Suppressor macrophage (primary cell): ENCODE measurements at places on chromosomes 7 and 10.

DNA sequence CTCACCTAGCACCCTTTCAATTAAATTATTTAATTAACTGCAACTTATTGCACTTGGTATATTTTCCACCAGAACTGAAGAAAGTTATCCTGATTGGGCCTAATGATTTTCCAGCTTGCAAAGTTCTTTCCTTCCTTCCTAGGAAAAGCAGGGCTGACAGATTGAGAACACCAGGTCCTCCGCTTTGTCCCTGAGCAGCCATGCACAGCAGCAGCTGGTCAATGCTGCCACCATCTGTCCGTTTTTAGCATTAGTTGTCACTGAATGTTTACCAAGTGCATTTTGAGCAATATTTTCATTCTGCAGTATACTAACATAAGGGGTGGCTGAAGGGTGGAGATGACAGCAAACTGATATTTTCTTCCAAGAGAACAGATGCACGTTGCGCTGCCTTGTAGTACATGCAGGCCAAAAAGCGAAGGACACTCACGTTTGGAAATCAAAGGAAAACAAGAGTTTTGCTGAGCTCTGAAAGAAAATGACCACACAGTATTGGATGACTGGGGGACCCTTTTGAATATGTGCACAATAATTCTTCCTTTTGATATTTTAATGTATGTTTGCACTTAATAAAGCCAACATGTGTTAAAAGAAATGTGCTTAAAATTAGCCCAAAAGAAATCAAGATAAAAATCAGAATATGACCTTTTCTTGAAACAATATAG, 248.8 kb upstream of the PTN start:
- peak; percentile 68 for DNase-seq

- no peak for DNase-seq
Observed at GRCh38 chr7:71477441-71477840, 345.5 kb downstream of the GALNT17 start.

DNA sequence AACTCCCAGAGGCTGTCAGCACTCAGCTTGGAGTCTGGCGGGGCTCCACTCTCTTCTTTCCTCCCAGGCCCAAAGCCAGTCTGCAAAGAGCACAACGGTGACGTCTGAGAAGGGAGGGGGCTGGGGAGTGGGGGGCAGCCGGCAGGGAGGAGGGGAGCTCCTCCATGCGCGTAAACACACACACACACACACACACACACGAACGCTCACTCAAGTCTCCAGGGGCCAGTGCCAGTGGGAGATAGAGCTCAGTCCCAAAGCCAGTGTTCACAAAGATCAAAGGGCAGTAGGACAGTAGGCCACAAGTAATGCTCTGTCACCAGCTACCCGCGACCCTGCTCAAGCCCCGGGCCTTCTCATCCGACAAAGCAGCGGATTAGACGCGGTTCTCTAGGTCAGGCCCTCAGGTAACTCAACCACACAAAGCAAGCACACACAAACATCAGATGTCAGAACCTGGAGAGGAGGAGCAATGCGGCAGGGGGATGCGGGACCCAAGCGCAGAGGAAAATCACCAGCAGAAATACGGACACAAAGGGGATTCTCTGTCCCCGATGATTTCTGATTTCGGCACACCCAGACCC, 19.9 kb downstream of the TCAF1 start:
- no peak for DNase-seq

DNA sequence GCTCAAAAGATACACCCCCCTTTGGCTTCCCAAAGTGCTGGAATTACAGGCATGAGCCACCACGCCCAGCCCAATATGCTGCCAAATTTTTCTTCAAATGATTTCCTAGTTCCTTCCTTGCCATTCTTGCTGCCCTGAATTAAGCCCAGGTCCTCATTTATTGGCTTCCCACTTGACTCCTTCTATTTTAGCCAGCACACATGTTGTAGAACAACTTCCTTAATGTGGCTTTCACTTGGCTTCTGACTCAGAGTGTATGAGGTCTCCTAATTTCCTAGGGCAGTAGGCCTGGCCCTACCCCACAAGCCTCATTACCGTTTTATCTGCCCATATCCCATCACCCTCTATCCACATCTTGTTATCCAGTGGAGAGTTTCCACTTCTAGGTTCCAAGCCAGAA, 21.8 kb upstream of the HIPK2 start:
- peak; percentile 89 for DNase-seq

DNA sequence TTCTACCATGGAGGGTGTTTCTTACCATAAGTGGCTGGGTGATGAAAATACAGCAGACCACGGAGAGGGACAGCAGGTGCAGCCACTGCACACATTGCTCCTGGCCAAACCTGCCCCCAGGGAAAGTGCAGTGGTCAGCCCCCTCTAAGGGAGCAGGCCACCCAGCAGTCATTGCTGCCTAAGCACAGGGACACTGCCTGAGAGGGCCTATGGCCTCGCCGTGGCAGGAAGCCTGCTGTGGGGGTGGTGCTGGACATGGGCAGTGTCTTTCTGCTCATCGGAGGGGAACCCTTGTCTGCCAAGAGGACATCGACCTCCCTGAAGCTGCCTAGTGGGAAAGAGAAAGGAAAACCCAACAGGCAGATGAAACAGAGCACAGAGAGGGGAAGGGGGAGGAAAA, 118.3 kb downstream of the PKD1L1 start:
- DNase-seq = no peak

DNA sequence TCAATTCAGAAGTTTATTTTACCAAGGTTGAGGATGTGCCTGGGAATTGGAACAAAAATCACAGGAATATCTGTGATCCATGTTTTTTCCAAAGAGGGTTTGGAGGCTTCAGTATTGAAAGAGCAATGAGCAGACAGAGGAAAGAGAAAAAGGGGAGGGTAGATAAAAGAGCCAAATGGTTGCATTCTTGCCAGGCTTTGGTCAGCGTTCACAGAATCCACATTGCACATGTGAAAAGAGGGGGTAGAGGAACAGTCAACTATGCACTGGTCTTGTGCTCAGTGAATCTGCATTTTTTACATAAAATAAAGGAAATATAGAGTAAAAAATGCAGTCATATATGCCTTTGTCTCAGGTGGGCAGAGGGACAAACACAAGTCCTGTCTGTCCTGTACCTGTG, 20.6 kb upstream of the ERCC6 start:
- DNase-seq = no peak

- DNase-seq = no peak
Observed at GRCh38 chr10:42885491-42886270, 103.1 kb downstream of the BMS1 start.

GRCh38 chr10:46992803-46993561, 81.8 kb downstream of the PTPN20 start:
- DNase-seq = peak; percentile 87

- DNase-seq = no peak
Observed at GRCh38 chr7:83751217-83751616, 102.3 kb upstream of the SEMA3E start.
